T-helper 17 cell (primary cell): ENCODE measurements at places on chromosomes 12 and 14.

DNA sequence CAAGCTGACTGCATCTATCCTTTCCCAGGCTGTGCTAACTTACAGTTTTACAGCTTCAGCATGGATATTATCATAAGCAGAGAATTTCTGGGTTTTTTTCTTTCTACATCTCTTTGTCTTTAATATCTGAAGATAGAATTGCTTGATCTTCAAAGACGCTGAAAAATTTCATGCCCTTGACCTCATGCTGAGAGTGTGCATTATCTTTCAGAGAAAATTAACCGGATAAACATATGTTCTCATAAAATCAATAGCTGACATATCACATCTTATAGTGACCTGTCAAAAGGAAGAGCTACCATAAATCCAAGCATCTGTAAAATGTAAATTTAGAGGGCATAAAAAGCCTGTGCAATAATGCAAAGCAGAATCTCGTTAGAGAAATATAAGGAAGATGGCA is 1704.1 kb upstream of the FLRT2 start:
- no peak for DNase-seq

- no peak for DNase-seq
Measured at GRCh38 chr12:54300732-54301427, at the start of gene NFE2. Gene NFE2, minus strand, starts transcription at chr12:54301015. Its CDS starts 5,767 bp downstream, at chr12:54295248.

GRCh38 chr14:53494587-53494986 is 341.5 kb upstream of the DDHD1 start:
- no peak for DNase-seq

DNA sequence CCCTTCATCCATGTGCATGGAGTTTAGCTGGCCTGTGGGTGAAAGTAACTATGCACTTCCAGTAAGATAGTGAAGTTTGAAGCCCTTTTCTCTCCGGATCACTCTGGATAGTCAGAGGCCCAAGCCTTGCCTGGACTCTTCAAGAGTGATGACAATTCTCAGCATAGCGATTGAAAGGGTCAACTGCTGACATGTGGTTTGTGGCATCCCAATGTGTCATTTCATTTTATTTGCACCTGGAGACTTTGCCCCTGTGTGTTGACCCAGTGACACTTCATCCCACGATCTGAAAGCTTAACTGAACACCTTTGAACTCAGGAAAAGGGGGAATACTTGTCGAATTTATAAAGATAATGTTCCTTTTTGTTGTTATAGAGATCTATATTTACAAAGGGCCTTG is 711.9 kb upstream of the TMEM132C start:
- no peak for DNase-seq

GRCh38 chr14:76268047-76268431 is 107.9 kb upstream of the ESRRB start:
- no peak for DNase-seq
